ENCODE measurements at places on chromosomes 5 and 9.

DNA sequence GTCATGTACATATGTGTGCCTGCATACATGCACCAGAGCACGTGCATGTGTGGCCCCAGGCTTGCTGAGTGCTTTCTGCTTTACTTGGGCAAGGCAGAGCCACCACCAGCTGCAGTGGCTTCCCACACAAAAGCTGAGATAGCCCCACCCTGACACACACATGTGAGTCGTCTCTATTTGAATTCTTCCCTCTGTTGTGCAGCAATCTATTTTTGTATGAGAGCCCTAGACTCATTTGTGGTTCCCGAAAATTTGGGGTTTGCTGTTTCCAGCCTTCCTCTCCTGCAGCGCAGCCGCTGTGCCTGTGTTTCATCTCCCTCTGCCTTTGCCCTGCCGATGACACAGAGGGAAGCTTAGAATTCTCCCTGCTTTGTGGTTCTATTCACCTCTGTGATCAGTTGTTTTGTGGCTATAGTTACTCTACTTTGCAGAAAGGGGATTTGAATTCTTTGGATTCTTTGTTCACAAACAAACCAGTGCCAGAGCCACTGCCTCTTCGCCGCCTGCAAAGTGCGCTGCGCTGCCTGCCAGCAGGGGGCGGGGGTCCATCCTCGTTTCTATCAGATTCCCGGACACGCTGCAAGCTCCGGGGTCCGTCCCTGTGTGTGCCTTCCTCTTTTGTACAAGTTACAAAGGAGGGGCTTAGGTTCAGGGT lies 95.8 kb upstream of the DAP start:
- no peak for DNase-seq

- no peak for DNase-seq
These were observed 80.6 kb upstream of the ZBTB43 start for GRCh38 chr9:126724226-126724625.

DNA sequence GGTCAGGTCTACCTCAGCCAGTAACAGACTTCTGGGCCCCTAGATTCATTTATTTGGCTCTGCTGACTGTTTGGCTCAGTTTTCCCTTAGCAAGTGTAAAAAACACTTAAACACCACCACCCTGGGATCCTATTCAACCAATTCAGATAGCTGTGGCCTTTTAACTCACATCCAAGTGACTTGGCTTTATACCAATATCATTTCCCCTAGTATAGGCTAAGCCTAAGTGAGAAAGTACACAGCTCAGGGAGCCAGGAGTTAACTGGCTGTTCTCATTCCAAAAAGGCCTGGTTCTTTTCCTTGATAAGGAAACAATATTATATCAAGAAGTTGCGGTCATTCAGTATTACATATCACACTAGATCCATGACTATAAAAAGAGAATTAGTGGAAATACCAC lies 163.5 kb downstream of the ARL15 start:
- DNase-seq, result peak; percentile 54

DNA sequence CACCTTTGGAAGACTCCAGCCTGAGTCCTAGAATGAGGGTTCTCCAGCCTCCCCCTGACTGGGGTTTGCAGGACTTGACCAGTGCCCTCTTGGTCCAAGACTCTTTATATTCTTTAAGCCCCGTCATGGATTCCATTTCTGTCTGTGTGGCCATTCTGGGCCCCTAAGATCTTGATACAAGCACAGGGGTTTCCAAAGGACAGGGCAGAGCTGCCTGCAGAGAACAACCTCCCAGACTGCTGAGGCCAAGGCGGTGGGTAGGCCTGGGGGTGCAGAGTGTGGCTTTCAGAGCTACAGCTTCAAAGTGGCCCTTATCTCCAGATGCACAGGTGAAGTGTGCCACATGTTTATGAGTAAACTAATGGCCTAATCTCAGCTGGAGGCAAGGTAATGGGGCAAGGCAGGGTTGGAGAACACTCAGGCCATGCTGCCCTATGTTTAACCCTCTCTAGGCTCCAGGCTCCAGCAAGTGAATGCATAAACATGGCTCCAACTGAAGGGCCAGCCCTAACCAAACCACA lies 32.1 kb downstream of the FOXI1 start:
- DNase-seq, result no peak

GRCh38 chr9:72614067-72614466 lies 92.7 kb downstream of the TMC1 start:
- no peak for DNase-seq

GRCh38 chr5:40521925-40522324 lies 157.8 kb upstream of the PTGER4 start:
- DNase-seq, result no peak

DNA sequence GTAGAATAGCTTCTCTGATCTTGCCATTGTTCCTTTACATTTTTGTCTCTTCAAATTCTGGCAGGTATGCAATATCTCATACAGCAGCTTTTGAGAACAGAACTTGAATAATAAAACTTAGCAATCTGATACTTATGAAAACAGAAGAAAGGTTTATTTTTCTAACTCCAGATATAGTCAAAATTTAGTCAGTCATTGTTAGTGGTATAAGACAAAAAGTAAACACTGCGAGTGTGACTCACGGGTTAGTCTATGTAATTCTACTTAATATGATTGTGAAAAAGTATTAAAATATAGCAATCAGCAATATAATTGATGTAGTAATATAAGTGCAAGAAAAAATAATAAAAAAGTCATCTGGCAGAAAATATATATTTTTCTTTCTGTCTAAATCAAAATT lies 910.4 kb downstream of the DNAH5 start:
- no peak for DNase-seq

DNA sequence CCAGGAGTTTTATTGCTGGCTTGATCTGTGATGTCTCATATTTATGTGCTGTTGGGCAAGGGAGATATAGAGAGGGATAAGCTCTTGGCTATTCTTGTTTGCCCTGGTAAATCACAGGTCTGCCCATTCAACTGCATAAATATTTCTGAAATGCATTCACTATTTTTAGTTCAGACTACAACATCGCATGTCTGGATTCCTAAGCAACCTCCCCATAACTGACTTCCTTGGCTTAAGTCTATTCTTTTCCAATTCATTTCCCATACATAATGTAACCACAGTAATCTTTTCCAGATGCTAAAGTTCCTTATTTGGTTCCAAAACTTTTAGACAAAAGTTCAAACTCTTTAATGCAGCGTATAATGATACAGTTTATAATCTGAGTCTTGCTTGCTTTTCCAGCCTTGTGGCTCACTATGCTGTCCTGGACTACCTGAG lies 321.4 kb upstream of the ACTBL2 start:
- no peak for DNase-seq

GRCh38 chr9:88090151-88090581 lies 48.1 kb downstream of the SPATA31C2 start:
- no peak for DNase-seq

DNA sequence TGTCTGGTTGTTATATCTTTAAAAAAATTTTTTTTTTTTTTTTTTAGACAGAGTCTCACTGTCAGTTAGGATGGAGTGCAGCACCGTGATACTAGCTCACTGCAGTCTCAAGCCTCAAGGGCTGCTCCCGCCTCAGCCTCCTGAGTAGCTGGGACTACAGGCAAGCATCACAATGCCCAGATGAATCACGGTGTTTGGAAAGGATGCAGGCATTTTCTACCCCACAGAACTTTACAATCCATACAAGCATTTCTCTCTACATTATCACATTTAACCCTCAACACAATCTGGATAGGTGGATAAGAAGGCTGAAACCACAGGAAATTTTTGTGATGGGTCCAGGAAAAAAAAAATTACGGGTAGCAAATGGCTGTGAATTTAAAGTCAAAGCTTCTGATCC lies 5.8 kb upstream of the PCA3 start:
- DNase-seq, result no peak

GRCh38 chr9:88544245-88544644 lies 9.3 kb downstream of the NXNL2 start:
- DNase-seq, result no peak

DNA sequence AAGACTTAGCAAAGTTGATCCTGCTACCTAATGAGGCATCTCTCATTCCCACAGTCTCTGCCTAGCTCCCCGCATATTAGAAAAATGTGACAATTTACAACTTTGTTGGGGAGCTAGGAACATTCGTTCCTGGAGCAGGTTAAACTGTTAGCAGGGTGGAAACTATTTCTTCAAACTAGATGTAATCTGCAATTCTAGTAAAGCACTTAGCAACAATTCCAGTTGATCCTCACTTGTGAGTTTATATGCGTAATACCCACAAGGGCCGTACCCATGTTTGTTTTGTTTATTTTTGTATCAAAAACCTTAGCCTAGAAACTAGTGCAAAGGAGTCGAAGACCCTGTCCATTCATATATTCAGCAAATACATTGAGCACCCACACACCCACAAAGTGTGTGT lies 175.8 kb upstream of the DMAC1 start:
- no peak for DNase-seq

GRCh38 chr5:107058803-107059202 lies 611.9 kb downstream of the EFNA5 start:
- DNase-seq, result peak; percentile 6

- DNase-seq, result no peak
These were observed 26.9 kb upstream of the ITGA1 start for GRCh38 chr5:52760695-52761366.

DNA sequence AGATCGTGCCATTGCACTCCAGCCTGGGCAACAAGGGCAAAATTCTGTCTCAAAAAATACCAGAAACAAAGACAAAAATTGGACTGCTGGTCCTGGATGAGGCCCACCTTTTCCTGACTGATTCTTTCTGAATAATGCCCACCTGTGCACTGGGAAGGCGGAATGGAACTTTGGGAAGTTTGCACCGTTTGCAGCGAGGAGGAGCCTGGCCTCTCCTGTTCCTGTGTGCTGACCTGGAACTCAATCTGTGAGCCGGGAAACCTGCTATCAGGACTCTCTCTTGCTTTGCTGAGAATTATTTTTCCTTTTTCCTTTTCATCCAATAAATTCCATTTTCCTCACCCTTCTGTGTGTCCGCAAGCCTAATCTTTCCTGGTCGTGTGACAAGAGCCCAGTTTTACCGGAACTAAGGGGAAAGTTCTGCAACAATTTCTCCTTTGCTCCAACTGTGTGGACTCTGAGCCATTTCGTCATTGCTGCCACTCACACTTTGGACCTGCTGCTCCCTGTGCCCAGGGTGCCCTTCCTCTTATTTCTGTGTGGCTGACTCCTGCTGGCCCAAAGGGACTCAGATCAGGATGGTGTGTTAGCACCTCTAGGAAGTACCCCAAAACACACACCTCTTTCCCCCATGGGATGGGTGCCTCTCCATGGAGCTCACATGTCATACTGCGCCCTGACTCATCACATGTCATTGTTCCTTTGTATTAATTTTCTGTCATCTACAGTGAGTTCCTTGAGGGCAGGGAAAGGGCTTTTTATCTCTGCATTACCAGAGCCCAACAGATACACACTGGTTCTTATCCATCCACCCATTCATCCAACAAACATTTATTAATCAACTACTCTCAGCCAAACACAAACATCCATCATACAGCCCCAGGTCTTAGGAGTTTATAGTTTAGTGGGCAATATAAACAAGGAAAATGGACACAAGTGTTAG lies 4.7 kb upstream of the GLRX start:
- DNase-seq, result no peak

DNA sequence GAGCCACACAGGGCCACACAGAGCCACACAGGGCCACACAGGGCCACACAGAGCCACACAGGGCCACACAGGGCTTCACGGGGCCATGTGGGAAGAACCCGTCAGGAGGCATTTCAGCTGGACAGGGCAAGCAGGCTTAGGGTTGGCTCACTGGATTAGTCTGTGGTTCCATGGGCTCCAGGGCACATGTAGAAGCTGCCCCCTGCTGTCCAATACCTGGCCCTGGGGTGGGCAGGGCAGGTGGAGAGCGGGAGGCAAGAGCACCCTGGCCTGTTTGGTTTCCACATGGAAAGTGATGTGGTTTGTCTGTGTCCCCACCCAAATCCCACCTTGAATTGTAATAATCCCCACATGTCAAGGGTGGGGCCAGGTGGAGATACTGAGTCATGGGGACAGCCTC lies 16.4 kb upstream of the LPCAT1 start:
- DNase-seq, result no peak

- DNase-seq, result no peak
These were observed 133.6 kb upstream of the CDH6 start for GRCh38 chr5:31059889-31060288.

GRCh38 chr9:75128535-75128934 lies 40.2 kb downstream of the OSTF1 start:
- DNase-seq, result no peak

- no peak for DNase-seq
These were observed 449.0 kb downstream of the CCDC171 start for GRCh38 chr9:16001856-16002255.

- no peak for DNase-seq
These were observed 62.6 kb upstream of the XPA start for GRCh38 chr9:97759581-97760288.

- no peak for DNase-seq
These were observed 12.5 kb upstream of the SLC1A3 start for GRCh38 chr5:36593867-36594266.

- DNase-seq, result no peak
These were observed 28.5 kb upstream of the MATR3 start for GRCh38 chr5:139265001-139265400.

DNA sequence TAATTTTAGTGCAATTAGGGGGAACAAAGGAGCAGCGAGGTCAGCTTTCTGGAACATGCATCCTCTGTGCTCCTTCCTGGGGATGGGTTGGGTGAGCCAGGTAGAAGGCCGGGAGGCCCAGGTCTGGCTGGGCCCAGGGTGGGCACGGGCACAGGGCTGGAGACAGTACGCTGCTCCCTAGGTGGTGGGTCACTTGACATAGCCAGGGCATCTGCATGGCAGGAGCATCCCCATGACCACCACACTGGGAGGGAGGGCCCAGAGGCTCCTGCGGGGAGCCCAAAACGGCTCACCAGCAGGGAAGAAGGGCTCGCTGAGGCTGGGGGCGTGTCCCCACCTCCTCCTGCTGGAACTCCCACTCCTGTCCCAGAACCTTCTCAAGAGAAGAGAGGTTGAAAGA lies 216.8 kb downstream of the NXNL2 start:
- no peak for DNase-seq

- DNase-seq, result no peak
These were observed 8.2 kb downstream of the CSF1R start for GRCh38 chr5:150077996-150078801.

- no peak for DNase-seq
These were observed 49.7 kb downstream of the MYO10 start for GRCh38 chr5:16886366-16886736.

DNA sequence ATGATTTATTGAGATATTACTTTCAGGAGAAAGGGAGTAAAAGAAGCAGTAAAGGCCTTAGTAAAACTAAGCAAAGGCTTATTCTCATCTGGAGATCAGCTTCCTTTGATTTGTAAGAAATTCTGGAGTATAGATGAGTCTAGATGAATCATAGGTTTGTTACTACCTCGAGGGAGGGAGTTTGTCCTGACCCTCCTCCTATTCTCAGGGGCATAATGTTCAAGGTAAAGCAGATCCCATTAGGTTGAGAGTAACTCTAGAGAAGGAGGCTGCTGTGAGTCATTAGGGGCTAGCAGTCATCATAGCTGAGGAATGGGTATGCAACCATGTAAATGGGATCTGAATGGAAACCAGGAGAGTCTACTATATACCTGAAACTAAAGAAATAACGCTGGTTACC lies 155.5 kb upstream of the MOCS2 start:
- DNase-seq, result no peak

DNA sequence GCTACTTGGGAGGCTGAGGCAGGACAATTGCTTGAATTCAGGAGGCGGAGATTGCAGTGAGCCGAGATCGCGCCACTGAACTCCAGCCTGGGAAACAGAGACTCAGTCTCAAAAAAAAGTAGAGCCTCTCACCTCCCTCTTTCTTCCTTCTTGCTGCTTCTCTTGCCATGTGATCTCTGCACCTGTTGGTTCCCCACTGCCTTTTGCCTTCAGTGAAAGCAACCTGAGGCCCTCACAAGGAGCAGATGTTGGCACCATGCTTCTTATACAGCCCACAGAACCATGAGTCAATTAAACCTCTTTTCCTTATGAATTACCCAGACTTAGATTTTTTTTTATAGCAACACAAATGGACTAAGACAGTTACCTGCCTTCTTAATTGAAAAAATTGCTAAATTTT lies 45.6 kb upstream of the GLRX start:
- no peak for DNase-seq

Data from NCI-H2081 (cell line).